ENCODE measurements at places on chromosomes 5 and 9.

DNA sequence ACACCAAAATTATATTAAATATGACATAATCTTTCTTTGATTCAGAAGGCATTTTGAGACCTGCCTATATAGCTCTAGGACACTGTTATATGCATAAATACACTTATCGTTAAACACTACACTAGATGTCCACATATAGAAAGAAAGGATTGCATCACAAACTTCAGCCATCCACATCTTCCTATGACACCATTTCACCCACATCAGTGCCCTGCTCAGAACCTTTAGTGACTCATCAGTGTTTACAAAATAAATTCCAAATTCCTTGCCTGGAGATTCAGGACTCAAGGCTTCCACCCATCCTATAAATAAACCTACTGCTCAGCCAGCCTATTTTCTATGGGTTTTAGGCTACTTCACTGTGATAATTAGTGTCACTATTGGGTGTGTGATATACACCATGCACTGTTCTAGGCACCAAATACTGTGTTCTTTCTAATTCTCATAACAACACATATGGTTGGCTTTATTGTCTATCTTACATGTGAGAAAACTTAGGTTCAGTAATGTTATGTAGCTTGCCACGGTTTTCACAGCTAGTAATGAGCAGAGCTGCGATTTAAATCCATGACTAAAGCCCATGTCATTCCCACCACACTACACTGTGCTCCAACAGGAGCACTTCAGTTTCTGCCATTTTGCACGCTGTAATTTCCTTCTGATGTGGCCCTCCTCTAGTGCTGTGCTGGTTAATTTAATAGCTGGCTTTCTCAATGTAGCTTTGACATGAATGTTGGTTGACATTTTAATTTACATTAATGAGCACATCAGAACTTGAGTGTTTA is 103.3 kb downstream of the SREK1 start:
- no peak for DNase-seq

DNA sequence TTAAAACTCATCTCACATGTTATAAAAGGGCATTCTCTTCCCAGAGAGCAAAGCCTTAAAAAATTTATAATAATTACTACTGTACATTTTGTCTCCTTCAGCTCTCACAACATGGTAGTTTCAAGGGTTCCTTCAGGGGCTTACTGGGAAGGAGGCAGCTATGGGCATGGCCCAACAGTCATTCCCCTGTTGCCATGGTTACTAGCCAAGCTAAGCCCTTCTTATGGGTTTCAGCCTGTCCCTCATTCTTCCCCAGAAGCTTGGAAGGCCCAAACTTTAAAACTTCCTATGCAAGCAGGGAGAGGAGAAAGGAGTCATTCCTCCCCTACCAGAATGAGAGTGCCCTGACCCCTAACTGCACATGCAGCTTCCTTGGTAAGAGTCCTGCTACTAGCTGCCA is 82.2 kb upstream of the CNTLN start:
- no peak for DNase-seq

GRCh38 chr5:36156619-36157018 is 4.7 kb downstream of the SKP2 start:
- no peak for DNase-seq

- no peak for DNase-seq
These were observed 84.9 kb upstream of the CCNG1 start for GRCh38 chr5:163352531-163352930.

DNA sequence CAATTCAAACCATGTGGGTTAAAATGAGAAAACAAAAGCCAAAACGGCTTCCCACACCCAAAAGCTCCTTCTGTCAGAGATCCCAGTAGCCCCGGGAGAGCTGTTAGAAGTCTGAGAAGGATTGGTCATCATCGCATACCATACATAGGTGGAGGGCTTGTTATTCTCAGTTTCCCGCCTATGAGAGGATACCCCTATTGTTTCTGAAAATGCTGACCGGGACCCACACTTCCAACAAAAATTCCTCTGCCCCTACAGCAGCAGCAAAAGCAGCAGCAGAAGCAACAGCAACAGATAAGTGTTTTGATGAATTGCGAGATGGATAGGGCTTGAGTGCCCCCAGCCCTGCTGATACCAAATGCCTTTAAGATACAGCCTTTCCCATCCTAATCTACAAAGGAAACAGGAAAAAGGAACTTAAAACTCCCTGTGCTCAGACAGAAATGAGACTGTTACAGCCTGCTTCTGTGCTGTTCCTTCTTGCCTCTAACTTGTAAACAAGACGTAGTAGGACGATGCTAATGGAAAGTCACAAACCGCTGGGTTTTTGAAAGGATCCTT is at the start of gene TEK:
TSS of gene TEK (plus strand) at position 245 of the 561 bp plus-strand sequence. CDS start 366 bp downstream, outside the sequence.
- DNase-seq = no peak

DNA sequence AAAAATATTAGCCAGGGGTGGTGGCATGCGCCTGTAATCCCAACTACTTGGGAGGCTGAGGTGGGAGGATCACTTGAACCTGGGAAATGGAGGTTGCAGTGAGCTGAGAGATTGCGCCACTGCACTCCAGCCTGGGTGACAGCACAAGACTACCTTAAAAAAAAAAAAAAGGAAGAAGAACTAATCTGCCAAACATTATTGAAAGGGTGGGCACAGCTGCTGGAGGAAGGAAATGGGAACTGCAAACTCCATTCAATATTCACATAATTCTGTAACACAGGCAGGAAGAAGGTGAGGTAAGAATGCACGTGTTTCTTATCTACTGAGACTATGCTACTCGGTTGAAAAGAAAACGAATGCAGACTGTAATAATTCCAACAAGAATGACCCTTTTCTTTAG is 121.1 kb upstream of the GNA14 start:
- DNase-seq = no peak

DNA sequence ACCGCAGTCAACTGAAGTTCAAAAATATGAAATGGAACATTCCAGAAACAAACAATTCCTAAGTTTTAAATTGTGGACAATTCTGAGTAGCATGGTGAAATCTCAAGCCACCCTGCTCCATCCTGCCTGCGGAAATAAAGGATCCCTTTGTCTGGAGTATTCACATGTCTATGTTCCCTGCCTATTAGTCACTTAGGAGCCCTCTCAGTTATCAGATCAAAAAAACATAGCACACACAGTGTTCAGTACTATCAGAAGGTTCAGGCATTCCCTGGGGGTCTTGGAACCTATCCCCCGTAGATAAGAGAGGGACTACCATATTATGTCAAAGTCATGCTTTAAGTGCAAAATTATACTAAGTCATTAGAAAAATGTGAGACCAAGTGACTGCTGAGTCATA is 300.8 kb downstream of the SEMA5A start:
- no peak for DNase-seq

DNA sequence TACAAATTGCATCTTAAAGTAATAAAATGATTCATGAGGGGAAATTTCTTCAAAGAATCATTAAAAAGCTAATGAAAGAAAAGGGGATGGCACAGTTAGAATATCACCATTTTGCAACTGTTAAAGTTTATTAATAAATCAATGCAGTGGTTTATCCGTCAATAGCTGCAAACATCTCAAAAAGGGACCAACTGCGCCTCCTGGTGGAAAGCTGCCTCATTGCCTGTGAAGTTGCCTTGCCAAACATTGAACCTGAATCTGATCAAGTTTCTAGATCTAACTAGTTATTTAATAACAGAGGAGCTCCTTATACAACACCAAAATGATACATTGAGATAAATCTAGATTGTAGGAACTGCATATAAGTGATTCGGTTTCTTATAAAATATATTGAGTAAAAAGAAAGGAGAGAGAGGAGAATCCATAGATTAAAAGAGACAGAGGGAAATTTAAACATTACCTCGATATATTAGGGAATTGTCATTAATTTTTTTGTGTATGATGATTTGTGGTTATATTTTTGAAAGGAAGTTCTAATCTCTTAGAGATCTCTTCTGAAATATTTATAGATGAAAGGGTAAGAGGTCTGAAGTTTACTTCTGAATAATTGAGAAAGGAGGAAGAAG is 6.9 kb upstream of the NDUFB6 start:
- peak; percentile 49 for DNase-seq

GRCh38 chr9:20658677-20659473 is 25.2 kb upstream of the FOCAD start:
- no peak for DNase-seq

GRCh38 chr5:175731756-175732465 is 74.0 kb downstream of the HRH2 start:
- no peak for DNase-seq

DNA sequence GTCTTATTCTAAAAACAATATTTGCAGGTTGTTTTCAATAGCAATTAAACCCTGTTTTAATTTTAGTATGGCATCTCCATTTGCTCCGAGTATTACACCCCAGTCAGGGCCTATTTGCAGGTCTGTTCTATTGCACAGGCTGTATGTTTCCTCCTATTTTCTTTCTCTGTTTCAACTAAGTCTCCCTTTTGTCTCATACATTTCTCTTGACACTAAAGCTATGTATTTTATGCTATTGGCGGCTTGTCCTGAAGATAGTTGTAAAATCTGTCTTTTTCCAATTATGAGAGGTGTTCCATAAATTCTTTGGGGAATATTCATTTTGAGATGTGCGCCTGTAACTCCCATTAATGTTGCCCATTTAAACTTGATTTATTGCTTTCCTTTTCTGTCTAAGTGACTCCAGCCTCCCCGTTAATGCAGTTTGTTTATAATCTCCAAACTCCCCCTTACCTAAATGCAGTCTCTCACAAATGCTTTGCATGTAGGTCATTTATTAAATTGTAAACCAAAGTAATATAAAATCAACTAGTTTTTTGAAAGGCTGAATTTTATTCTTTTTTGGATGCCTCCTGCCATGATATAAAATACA is 262.4 kb downstream of the CDH12 start:
- no peak for DNase-seq

GRCh38 chr5:107640568-107640967 is 30.2 kb downstream of the EFNA5 start:
- DNase-seq = no peak

GRCh38 chr5:148509893-148510292 is 126.1 kb downstream of the FBXO38 start:
- DNase-seq = no peak

GRCh38 chr5:15441433-15442192 is 58.4 kb upstream of the FBXL7 start:
- DNase-seq = no peak

DNA sequence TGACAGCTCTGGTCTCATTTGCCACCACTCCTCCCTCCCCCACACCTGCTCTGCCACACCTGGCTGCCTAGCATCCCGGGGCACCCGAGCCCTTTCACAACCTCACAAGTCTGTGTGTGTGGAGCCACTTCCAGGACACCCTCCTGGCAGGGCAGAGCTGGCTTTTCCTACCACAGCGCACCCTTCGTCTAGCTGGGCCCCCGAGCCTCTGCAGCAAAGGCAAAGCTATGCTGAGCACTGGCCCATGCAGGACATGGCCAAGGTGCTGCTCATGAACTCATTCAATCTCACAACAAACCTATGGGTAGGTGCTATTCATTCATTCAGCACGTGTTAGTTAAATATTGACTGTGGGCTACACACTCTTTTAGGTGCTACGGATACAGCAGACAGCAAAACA is 43.4 kb downstream of the DUSP1 start:
- DNase-seq = no peak

- no peak for DNase-seq
These were observed 72.9 kb downstream of the RCL1 start for GRCh38 chr9:4865681-4866080.

DNA sequence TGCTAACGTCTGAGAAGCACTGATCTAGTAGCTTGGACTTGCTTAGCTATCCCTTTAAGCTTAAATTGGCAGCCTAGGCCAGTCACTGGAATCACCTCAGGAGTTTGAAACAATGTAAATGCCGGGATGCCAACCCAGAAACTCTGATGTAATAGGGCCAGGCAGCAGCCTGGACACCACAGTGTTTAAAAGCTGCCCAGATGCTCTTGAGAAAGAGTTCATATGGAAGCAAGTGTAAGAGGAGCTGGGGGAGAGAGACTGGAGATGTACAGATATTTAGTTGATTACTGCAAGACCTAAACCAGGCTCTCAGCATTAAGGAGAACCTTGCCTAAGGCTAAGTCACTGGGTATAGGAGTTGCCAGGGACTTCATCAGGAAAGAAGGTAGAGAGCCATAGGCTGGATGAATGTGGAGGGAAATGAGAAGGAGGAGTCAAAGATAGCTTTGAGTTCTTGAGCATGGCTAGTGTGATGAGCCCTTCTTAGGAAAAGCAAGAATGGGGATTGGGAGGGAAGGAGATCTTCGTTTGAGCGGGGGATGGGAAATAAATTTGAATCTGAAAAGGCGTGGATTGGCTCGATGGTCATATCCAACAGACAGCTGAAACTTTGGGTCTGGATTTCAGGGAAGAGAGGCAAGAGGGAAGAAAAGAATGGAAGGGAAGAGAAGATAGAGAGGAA is 392.9 kb upstream of the WWC1 start:
- no peak for DNase-seq

DNA sequence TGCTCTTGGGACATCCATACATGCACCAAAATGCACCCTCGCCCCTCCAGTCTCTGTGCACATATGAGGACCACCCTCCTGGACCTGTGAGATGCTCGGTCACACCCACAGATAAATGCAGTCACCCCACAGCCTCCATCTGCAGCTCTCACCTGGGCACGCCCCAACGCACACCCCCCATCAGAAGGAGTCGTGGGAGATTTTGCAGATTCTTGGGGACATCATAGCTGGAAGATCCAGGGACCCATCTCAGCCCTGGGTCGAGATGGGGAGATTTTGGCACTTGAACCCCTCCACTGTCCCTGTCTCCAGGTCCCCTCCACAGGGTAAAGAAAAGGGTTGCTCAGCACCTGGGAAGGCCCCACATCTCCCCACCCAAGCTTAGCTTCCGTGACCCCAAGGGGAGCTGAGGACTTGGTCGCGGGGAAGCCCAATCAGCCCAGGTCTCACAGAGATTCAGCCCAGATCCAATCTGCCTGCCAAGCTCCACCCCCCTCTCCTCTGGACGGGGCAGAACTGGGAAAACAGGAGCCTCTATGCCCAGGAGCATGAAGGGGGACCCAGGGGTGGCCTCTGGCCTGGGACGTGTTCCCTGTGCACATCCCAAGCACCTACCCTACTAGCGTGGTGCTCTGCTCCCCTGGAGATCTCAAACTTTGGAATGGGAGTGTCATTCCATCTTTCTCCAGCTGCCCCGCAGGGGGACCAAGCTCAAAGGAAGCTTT is 89.2 kb upstream of the LMX1B start:
- no peak for DNase-seq

DNA sequence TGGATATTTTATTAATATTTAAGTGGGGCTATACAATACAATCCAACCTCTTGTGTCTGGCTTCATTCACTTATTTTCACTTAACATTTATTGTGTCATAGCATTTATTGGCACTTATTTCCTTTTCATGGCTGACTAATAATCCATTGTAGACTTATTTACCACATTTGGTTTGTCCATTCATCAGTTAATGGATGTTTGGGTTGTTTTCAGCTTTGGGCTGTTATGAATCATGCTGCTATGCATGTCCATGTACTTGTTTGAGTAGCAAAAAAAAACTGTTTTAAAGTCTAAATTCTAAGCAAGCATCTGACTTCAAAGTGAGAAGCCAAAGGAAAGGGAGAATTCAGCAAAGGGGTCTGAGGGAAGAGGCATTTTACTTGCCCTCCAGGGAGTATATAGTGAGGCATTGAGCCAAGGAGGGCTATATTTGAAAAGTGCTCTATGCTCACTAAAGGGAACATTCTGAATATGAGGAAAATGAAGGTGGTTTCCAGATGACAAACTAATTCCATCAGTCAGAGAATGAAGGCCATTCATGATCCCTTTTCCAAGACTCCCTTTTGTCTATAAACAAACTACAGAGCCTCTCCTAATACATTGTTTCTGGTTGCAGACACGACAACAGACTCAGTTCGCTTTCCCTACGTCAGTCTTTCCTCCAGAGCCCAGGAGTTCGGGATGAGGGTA is 532.8 kb upstream of the KLF4 start:
- no peak for DNase-seq

GRCh38 chr9:132121021-132121420 is 40.8 kb upstream of the NTNG2 start:
- no peak for DNase-seq

GRCh38 chr5:173385832-173386360 is 57.7 kb upstream of the STC2 start:
- no peak for DNase-seq
